ENCODE measurements at places on chromosomes 3 and 15.

DNA sequence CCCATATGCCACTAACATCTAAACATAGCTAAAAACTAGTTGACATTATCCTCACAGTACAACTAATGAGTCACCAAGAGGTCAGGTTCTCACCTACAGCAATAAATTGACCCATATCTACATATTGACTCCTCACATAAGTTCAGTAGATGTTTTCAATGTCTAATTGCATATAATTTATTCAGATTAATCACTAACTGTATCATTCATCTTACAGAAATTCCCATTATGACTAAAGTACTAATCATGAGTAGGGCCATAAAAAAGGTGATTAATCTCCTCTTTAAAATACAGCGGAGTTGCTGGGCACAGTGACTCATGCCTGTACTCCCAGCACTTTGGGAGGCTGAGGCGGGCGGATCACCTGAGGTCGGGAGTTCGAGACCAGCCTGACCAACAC lies 82.4 kb upstream of the ST3GAL6 start:
- peak; percentile 50 for DNase-seq

- DNase-seq: no peak
Observed at GRCh38 chr3:112811917-112812660, 34.6 kb downstream of the CD200R1L start.

DNA sequence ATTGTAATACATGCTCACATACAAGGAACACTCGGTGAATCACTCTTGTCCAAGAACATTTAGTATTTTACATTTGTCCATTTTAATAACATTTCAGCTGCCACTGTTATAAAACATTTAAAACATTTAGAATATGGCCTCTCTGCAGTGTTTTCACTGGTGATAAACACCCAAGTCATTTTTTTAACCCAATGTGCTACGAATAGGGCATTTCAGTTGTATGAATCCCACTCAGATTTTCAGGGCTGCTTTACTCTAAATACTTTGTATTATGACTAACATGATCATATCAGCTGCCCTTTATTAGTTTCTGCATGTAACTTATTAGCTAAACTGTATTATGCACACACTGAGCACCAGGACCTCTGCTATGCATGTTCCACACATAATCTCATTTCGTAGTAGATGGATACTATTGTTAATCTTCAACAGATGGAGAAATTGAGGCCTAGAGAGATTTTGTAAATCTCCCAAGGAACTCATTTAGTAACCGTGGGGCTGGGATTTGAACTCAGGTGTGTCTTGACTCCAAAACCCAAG lies 148.6 kb upstream of the CDIN1 start:
- DNase-seq: no peak

DNA sequence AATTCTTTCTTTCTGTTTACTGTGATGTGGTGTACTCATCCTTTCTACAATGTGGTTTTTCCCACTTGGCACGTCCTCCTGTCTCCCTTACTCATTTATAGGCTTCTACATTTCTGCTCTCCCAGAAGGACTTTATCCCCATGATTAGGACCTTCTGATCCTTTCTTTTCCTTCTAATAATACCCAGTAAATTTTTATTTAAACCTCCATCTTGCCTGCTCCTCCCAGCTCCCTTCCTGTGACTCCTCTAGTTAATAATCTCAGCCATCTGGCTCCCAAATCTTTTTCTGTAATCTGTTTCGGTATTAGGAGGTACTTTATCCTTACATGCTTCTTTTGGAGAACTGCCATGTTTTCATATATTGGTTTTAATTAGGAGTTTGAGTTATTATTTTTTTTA lies 11.2 kb upstream of the P2RY1 start:
- DNase-seq: no peak

DNA sequence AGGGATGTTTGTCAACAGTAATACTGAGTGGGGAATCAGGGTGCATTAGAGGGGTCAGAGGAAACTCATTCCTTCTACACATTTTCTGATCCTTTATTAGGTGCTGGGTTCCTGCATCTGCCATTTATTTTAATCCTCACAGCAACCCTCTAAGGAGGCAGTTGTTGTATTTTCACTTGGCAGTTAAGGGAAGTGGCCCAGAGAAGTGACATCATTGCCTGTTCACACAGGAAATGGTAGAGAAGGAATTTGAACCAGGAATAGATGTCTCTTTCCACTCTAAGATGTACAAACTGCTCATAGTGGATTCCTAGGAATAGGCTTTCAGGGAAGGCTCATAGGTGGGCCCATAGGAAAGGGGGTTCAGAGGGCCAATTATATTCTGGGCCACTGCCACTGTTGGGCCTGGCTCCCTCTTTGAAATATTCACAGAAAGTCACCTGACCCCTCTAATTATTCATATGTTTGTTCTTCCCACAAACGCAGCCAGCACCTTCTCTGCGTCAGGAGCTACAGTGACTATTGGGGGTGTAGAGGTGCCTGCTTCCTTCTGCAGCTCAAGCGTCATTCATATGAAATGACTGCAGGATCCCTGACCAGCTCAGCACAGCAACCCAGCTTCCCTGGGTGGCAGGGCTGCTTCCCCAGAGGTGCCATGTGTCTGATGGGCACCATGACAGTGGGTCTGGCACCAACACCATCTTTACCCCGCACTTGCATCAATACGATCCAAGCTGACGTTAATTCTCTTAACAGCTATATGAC lies 163.9 kb upstream of the SMAD3 start:
- no peak for DNase-seq

GRCh38 chr3:64814351-64814750 lies 126.6 kb upstream of the ADAMTS9 start:
- no peak for DNase-seq

DNA sequence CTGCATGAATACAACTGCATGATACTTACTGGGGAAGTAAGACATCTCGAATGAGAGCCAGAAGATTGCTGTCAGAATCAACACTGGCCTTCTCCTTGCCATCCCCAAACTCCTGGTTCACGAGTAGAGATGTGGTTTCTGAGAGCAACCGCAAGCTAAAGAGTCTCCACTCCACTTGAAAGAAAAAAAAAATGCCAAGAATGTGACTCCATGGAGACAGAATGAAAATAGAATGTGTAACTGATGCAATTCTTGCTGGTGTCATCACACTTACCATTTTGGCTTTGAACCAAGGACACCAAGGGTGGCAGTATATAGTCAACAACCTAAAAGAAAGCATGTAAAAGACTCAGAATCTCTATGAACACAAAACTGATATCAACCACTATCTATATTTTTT lies 280.4 kb downstream of the ULK4 start:
- peak; percentile 47 for DNase-seq

GRCh38 chr3:142940472-142940871 lies 23.0 kb downstream of the PAQR9 start:
- DNase-seq: no peak

DNA sequence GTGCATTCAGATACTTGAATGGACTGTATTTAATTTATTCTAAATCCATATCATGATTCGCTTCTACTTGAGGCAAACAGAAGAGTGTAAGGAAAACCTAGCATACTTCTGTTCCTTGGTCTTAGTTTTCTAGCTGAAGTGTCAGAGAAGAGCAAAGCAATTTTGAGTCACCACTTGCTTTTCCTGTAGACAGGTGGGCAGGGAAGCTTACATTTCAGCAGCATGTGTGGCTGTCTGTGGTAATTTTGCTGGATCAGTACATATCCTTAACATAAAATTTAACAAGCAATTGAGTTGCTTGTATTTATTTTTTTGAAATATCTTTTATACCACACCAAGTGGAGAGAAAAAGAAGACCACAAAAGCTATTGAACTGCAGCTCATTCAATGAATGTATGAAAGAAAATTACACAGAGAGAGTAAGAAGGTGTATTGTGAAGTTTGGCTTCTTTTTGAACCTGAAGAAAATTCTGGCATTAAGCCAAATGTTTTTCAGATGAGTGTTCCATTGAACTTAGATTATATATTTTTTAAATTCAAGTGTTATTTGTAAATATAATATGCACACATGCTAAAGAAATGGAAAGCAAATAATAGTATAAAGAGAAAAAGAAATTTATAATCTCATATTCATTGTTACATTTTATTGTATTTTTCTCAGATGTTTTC lies 747.6 kb downstream of the NAALADL2 start:
- DNase-seq: no peak

- DNase-seq: peak; percentile 60
Observed at GRCh38 chr3:101036213-101036618, 43.0 kb upstream of the ABI3BP start.

GRCh38 chr3:191915712-191916111 lies 454.7 kb downstream of the PYDC2 start:
- no peak for DNase-seq

GRCh38 chr3:186097663-186098451 lies 11.0 kb downstream of the ETV5 start:
- peak; percentile 78 for DNase-seq
